AG04449 (cell line): ENCODE measurements at places on chromosomes 4 and X.

DNA sequence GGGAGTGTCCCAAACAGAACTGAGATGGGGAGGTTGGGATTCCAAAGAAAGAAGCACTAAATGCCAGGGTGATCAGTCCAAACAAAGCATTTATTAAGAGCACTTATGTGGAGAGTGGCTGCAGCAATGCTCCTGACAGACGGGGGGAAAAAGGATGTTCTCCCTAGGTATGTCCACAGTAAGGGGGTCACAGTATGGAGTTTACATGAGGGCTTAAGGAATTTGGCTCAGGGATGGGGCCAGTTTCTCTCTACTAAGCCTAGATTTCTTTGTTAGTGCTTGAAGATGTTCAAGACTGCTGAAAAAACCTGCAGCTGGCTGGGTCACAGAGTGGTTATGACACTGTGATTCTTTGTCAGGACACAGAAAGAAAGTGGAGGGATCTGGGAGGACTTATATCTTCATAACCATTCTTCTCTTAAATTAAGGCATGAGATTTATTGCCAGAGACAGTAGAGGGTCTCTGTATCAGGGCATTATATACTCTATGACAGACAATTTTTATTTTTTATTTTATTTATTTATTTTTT is 1468.0 kb downstream of the C4orf33 start:
- no peak for DNase-seq

DNA sequence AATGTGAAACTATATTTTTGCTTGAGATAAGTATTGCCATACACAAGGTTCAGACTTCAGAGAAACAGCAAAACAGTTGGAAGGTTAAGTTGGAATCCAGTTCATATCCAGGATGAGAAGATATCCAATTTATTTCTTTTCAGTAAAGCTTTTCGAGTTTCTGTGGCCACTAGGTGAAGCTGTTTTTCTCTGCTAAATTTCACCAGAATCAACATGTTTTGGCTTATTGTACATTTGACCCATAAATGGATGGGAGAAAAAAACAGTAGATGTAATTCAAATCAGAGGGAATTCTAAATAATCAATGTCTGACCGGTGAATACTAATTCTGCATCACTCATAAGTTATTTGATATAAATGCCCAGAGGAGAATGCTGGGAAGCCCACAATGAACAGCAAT is 9.1 kb upstream of the METTL14 start:
- no peak for DNase-seq

DNA sequence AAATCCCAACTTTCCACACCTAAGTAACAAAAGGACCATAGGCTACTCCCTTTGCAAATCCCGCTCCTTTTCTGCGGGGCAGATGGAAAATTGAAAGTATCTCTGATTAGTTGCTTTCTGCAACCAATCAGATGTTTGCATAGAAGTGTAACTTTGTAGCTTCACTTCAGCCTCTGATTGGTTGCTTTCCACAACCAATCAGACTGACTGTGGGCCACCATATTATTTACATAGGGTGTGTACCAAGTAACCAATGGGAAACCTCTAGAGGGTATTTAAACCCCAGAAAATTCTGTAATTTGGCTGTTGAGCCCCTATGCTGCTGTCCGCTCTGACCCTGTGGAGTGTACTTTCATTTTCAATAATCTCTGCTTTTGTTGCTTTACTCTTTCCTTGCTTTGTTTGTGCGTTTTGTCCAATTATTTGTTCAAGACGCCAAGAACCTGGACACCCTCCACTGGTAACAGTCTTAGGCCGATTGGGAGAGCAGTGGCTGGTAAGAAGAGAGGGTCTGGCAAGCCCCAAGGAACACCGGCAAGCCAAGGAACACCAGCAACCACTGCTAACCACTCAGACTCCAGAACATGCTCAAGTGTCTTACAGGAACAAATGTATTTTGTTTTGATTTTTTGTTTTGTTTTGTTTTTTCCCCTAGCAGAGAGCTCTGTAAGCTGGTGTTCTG is 125.5 kb upstream of the MAP3K15 start:
- DNase-seq, result no peak

DNA sequence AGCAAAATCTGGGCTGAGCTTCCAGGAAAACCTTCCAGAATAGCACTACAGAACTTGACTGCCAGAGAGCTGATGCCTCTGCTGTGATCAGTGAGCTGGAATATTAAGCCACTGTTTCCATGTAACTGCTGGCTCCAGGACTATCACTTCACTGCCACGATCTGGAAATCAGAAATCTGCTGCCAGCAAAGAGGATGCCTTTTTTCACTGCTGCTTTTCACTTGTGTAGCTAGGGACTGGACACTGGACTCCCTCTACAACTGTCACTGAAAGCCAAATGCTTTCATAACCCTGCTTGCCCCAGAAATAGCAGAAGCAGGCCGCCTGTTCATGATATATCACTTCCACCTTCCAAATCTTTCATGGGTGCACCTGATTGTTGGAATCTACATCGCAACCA is 9.4 kb upstream of the AP1S2 start:
- DNase-seq, result no peak

DNA sequence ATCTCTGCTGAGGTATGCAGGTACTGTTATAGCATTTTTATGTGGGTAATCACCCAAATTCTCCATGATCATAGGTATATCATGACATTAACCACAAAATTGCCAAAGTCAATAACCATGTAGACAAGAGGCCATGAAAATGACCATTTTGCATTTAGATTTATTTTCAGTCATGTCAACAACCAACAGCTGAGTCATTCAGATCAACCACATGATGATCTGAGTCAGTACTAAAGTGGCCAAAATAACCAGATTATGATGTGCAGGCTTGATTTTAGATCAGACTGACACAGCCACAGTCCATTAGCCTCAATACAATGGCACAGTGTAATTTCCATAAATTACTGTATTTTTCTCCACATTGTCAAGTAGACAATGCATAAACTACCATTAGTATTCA is 240.5 kb downstream of the GRIA3 start:
- no peak for DNase-seq

- DNase-seq, result no peak
Measured at GRCh38 chrX:38108364-38108763, 102.0 kb downstream of the SYTL5 start.

GRCh38 chrX:53089224-53089842 is 4.6 kb upstream of the KANTR start:
- no peak for DNase-seq

- no peak for DNase-seq
Measured at GRCh38 chr4:122009524-122009923, 57.7 kb upstream of the TRPC3 start.

- no peak for DNase-seq
Measured at GRCh38 chrX:52280812-52281211, 88.0 kb upstream of the XAGE2 start.

DNA sequence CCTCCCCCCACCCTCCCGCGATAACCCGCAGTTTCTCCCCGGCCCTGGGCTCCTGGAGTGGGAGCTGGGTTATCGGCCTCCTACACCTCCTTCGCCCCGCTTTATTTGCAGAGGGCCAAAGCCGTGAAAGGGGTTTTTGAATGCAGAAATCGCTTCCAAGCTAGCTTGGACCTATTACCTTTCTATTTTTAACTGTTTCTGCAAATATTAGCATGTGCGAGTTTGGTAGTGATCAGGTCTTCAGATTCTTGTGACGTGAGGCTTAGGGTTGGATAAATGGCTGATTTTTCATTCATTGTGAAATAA is 1.3 kb downstream of the USP9X start:
- DNase-seq, result no peak

DNA sequence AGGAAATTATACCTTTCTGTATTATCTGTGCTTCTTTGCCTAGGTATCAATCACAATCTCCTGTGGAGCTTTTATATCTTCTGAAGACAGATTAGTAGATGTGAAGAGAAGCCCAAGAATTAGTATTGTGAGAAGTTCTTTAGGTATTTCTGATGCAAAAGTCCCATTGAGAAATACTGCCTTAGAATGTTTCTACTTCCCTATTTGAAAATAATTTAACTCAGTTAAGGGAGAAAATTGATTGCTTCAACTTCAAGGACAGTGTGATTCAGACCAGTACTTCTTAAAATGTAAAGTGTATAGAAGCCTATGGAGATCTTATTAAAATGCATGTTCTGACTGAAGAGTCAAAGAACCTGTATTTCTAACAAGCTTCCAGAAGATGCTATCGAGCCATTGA is 9.0 kb downstream of the EIF1AX start:
- DNase-seq, result no peak

DNA sequence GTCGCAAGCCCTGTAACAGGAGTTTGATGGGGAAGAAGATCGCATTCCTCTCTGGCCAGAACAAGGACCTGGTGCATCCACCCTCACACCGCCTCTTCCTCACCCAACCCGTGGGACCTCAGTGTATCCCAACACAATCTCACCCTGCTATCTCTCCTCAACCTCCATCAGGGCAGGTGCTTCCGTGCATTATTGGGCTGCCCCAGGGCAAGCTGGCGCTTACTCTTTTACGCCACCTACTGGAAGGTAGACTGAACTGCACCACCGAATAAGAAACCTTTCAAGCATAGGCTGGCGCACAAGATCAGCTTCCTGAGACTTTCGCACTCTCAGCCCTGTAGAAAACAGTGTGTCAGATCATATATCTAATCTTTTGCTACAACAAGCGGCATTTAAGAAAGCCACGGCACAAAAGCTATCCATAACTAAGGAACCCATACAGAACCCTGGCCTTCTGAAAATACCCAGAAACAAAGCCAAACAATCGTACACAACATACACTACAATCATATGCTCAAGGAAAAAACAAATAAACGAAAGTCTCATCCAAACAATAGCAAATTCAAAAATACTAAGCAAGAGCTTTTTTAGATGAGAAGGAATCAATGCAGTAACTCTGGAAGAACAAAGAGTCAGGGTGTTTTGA is 209.3 kb downstream of the UGT8 start:
- no peak for DNase-seq

DNA sequence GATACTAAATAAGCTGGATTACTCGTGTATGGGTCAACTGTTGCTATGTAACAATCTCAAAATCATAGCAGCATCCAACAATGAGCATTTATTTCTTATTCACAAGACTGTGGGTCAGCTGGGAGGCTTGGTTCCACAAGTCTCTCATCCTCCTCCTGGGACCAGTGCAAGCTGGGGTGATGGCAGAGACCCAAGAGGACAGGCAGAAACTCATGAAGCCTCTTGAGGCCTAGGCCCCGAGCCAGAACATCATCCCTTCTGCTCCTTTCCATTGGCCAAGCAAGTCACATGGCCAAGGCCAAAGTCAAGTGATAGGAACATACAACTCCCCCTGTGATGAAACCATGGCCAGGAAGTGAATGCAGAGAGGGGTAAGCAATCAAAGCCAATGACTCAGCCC is 422.1 kb downstream of the BCOR start:
- DNase-seq, result no peak

DNA sequence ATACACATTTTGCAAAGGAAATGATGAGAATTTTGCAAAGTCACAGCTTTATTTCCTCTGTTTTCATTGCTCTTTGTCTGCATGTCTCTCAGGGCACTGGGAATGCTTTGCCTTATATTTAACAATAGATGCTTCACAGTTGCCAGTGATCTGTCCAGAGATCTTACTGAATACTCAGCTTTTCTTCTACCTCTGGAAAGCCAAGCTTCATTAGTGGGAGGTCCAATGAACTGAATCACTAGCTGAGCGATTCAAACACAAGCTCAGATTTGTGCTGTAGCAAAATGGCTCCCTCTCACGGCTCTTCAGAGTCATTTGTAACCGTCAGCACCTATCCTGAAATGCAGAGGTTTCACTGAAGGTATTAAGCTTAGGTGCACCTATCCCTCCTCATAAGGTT is 138.9 kb downstream of the DCLK2 start:
- DNase-seq, result no peak

DNA sequence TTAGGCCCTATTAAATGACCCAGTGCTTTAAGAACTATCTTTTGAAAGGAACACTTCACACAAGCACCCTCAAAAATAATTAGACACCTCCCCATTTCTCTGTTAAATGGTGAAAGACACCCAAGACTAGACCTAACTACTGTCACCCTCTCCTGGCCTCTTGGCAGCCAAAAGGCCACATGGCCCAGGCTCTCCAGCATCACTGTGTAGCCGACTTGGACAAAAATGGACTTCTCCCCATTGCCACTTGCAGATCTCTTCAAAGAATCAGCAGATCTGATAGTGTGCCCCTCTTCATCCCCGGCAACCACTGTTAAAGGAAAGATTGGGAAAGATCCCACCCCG is 2.0 kb downstream of the MID1IP1 start:
- no peak for DNase-seq

- DNase-seq, result no peak
Measured at GRCh38 chrX:149456476-149457245, 48.4 kb downstream of the IDS start.

DNA sequence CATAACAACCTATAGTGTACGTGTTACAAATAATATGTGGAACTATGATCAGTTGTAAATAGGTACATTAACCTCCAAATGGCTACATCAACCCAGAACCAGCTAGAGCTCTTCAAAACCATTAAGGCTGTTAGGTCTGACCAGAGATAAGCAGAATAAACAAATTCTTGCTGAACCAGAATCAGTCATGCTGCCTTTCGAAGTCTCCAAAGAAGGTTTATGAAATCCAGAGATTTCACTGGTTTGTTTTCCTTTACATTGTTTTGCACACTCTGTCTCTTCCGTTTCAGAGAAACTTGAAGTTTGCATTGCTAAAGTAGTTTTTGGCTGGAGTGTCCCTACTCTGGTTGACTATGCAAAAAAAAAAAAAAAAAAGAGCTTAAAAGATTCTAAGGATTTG is 177.3 kb upstream of the SLIT2 start:
- DNase-seq, result no peak

DNA sequence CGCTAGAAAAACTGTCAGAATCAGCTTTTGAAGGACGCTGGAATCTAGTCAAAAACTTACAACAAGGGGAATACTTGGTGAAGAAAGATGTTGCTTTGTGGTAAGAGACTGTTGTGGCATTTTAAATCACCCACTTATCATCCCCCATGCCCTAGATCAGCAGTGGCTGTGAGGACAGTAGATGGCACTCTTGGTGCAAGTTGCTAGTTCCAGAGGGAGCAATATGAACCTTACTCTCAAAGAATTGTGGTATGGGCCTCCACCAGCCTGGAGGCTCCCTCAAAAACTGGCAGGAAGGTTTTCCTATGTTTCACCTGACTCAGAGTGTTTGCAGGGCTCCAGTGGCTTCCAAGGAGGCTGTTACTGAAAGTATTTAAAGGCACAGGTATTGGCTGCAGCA is 37.7 kb upstream of the SLC16A2 start:
- DNase-seq, result no peak

DNA sequence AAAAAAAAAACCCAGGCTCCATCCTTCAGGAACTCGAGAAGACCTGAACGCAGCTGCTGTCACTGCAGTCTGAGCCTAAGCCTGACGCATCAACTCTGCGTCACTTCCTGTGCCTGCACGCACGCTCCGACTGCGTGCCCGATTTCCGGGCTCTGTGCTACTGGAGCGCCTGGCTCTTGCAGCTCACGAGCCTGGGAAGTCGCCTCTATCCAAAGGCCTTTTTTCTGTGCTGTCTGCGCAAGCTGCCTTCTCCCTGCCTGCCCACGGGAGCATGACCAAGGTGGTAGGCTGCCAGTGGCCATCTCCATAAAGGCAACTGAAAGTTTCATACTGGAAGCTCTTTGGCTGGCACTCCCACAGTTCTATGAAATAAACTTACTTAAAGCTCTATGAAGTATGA is 9.9 kb upstream of the GASK1B start:
- DNase-seq, result no peak

- DNase-seq, result no peak
Measured at GRCh38 chrX:74461384-74461783, 40.1 kb downstream of the SLC16A2 start.
